ENCODE measurements at places on chromosomes 16 and 17.

- H3K27ac ChIP-seq, result no peak overlapping the region
- no peaks in the 10 kb centered on the region for H3K27me3 ChIP-seq
- no peak for DNase-seq
Observed at GRCh38 chr17:48352630-48353029, 77.4 kb downstream of the SKAP1 start.

- H3K36me3 ChIP-seq, result no peaks in the 10 kb centered on the region
- H3K27me3 ChIP-seq, result peaks cover 2% of the 10 kb centered on the region
- no peak overlapping the region for H3K4me3 ChIP-seq
- no peaks in the 10 kb centered on the region for H3K4me1 ChIP-seq
- DNase-seq, result no peak
- no peak overlapping the region for H3K27ac ChIP-seq
Observed at GRCh38 chr17:72270273-72270924, 149.6 kb downstream of the SOX9 start.

- no peak overlapping the region for H3K27ac ChIP-seq
- DNase-seq, result no peak
- no peaks in the 10 kb centered on the region for H3K36me3 ChIP-seq
Observed at GRCh38 chr16:53980675-53981074, 276.7 kb downstream of the FTO start.

- H3K4me1 ChIP-seq, result peaks cover 8% of the 10 kb centered on the region
- no peaks in the 10 kb centered on the region for H3K36me3 ChIP-seq
- DNase-seq, result no peak
- no peak overlapping the region for H3K4me3 ChIP-seq
- H3K27me3 ChIP-seq, result no peaks in the 10 kb centered on the region
Observed at GRCh38 chr17:76017481-76018339, 9.4 kb downstream of the EVPL start.

- no peaks in the 10 kb centered on the region for H3K36me3 ChIP-seq
- H3K27me3 ChIP-seq, result peaks cover 19% of the 10 kb centered on the region
- DNase-seq, result no peak
- H3K4me3 ChIP-seq, result no peak overlapping the region
- H3K4me1 ChIP-seq, result no peaks in the 10 kb centered on the region
Observed at GRCh38 chr17:44642834-44643233, 13.4 kb upstream of the MEIOC start.

- H3K4me1 ChIP-seq, result no peaks in the 10 kb centered on the region
- H3K4me3 ChIP-seq, result no peak overlapping the region
- H3K36me3 ChIP-seq, result no peaks in the 10 kb centered on the region
- H3K27ac ChIP-seq, result no peak overlapping the region
- H3K27me3 ChIP-seq, result peaks cover 3% of the 10 kb centered on the region
Observed at GRCh38 chr17:36755586-36755985, 154.2 kb downstream of the MRM1 start.

DNA sequence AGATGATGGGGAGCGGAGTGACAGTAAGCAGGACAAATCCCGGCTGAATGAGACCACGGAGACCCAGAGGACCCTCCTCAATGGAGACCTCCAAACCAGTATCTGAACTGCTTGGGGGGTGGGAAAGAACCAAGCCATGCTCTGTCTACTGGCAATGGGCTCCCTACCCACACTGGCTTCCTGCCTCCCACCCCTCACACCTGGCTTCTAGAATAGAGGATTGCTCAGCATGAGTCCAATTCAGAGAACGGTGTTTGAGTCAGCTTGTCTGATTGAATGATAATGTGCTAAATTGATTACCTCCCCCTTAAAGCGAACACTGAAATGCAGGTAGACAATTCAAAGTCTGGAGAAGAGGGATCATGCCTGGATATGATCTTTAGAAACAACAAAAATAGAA is 5.5 kb downstream of the SSTR2 start:
- peaks cover 28% of the 10 kb centered on the region for H3K27me3 ChIP-seq
- H3K27ac ChIP-seq, result no peak overlapping the region
- peaks cover 25% of the 10 kb centered on the region for H3K4me1 ChIP-seq
- no peak for DNase-seq
- H3K36me3 ChIP-seq, result no peaks in the 10 kb centered on the region
